Left kidney (tissue), 8 donors: ENCODE measurements at places on chromosomes 13 and 19.

DNA sequence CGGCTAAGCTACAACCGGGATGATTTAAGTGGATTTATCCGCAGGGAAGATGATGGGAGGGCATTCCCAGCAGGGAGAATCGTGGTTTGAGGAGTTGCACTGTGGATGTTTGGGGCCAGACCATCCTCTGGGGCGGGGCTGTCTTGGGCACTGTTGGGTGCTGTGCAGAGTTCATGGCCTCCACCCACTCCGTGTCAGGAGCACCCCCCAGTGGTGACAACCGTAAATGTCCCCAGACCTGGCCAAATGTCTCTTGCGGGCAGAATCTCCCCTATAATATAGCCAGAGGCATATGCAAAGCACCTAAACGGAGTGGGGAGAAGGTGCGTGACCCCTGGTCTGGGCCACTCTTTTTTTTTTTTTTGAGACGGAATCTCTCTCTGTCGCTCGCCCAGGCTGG lies 40.2 kb downstream of the SMIM24 start:
- DNase-seq, result no peak

DNA sequence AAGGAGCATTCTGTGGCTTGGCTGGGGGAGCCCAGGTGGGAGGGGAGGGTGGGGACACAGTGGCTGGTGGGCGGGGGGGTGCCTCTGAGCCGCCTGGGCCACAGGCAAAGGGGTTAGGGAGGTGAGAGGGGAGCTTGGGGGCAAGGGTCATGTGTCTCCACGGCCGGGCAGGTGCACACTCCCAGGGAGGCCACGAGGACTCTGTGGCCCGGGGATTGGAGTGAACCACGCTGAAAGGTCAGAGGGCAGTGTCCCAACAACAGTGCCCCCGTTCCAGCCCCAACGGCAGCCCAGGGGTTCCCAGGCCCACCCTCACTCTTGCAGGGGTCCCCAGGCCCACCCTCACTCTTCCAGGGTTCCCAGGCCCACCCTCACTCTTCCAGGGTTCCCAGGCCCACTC lies 9.6 kb downstream of the C2CD4C start:
- DNase-seq, result no peak

GRCh38 chr13:79309690-79310089 lies 96.4 kb downstream of the RBM26 start:
- DNase-seq, result no peak

GRCh38 chr13:33031277-33031676 lies 15.1 kb downstream of the KL start:
- DNase-seq, result no peak

DNA sequence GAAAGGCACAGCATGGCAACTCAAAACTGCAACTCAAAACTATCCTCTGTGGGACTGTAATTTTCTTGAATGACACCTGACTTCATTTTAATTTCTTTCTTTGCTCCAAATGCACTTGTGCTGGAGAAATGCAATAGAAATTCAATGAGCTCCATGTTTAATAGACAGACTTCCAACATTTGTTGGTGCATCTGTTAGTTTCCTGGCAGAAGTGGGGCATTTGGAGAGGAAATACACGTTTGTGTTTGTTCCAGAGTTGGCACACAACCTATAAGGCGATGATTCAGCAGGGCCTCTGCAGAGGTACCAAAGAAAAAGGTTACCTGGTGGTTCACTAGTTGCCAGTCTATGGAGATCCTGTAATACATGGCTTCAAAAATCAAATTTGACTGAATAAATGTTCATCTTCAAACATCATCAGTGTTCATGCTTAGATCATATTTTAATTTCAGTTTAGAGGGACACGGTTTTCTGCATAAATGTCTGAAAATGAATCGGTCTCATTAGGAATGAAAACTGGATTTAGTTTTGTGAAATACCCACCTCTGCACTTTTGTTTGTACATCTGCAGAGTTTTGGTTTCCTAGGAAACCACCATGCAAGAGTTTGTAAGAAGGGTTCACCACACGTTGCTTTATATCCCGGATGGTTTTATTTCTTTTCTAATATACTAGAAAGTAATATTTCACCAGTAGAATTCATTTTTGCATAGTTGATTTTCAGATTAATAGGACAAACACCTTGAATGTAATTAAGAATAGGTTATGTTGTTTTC lies 21.8 kb upstream of the OBI1 start:
- DNase-seq, result no peak

- DNase-seq, result no peak
These were observed 58.7 kb downstream of the MRPL57 start for GRCh38 chr13:21235174-21235573.

DNA sequence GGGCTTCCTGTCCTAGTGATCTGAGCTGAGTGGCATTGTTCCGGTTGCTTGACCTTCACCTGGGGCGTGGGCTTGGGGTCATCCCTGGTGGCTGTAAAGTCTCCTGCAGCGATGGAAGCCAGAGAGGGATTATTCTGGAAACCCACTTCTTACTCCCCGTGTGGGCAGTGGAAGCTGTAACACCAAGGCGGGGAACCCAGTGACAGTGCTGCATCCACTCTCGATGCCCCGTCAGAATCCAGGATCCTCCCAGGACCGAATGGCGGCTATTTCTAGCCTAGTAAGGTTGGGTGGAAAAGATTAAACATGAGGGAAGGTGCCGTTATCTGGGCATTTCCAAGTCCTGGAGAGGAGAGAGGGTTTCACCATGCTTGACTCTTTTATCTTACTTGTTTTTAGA lies 280.6 kb downstream of the ZNF536 start:
- no peak for DNase-seq

- no peak for DNase-seq
These were observed 187.9 kb upstream of the TSHZ3 start for GRCh38 chr19:31537136-31537535.

DNA sequence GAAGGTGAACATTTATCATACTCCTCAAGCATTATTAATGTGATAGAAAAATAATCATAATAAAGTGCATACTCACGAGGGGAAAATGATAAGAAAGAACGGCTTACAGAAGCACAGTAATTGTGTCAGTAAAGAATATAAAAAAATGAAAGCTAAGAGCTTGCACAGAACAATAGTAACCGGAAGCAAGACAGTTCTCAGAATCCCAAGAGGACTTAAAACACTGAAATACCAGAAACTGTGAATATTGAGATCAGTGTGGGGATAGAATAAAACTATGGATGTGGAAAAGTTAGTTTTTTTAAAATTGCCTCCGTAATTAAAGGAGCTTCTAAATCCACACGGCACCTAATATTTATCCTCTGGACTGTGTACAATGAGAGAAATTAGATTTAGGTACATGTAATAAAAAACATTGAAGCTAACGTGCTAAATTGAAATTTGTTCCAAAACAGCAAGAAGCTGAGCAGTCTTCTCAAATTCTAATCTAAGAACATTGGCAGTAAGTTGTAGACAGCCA lies 482.7 kb downstream of the SLITRK6 start:
- DNase-seq, result no peak

DNA sequence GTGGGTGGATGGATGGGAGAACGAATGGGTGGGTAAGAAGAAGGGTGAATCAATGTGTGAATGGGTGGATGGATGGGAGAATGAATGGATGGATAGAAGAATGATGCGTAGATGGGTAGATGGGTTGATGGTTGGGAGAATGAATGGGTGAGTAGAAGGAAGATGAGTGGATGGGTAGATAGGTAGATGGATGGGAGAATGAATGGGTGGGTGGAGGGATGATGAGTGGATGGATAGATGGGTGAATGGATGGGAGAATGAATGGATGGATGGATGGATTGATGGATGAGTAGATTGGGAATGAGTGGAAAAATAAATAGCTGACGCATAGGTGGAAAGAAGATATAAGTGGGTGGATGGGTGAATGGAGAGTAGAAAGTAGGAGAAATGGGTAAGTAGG lies 16.5 kb downstream of the VSTM2B start:
- no peak for DNase-seq

DNA sequence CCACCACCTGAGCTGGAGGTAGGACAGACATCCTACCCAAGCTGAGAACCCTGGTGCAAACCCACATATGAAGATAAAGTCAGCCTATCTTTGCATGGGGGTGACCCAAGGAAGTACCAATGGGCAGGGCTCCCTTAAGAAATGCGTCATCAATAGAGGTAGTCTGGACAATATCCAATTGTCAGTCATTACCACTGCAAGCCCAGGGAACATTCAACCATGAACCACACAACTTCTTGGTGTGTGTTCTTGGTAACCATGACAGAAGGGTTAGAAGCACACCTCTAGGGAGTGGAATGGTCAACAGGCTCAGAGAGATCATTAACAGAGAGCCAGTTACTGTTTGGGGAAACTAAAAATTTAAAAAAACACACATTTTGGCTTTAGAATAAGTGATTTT lies 34.7 kb upstream of the DOCK9 start:
- DNase-seq, result no peak

GRCh38 chr13:35787937-35788336 lies 311.4 kb upstream of the MAB21L1 start:
- no peak for DNase-seq

- DNase-seq, result no peak
These were observed 27.7 kb downstream of the CCDC8 start for GRCh38 chr19:46385636-46386035.

DNA sequence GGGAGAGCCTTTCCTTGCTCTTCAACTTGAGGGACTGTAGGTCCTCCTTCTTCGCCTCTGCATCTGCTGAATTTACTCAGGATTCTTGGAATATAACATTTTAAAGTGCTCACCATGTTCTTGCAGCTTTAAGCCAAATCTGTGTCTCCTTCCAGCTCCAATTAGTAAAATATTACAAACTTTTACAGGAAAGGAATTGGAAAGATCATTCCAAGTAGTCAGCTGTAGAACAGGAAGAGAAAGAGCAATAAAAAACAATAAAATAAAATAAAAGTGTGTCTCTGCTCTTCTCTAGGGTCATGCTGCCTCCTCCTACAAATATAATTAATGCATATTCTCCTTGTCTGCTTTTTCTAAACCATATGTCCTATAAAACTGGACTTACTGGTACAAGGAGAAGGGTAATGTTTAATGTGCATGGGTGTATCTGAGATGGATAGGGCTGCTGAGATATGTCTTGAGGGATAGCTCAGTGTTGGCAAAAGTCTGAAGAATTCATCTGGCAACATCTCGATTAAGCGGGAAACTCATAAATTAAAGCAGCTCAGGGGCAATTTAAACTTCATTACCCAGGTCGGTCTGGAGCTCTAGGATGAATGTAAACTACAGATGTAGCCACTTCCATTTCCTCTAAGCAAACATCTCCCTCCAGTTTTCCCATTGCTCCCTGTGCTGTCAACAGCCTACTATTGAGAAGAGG lies 25.0 kb downstream of the ENOX1 start:
- no peak for DNase-seq

GRCh38 chr13:77516342-77516789 lies 19.1 kb upstream of the SCEL start:
- DNase-seq, result peak; percentile 47

- DNase-seq, result peak; percentile 55
These were observed at the start of gene UNC13A for GRCh38 chr19:17687857-17688784. UNC13A (minus strand) TSS chr19:17688354; CDS start chr19:17688199, 155 bp downstream.

- DNase-seq, result no peak
These were observed 112.5 kb downstream of the ZNF486 start for GRCh38 chr19:20279516-20279915.

DNA sequence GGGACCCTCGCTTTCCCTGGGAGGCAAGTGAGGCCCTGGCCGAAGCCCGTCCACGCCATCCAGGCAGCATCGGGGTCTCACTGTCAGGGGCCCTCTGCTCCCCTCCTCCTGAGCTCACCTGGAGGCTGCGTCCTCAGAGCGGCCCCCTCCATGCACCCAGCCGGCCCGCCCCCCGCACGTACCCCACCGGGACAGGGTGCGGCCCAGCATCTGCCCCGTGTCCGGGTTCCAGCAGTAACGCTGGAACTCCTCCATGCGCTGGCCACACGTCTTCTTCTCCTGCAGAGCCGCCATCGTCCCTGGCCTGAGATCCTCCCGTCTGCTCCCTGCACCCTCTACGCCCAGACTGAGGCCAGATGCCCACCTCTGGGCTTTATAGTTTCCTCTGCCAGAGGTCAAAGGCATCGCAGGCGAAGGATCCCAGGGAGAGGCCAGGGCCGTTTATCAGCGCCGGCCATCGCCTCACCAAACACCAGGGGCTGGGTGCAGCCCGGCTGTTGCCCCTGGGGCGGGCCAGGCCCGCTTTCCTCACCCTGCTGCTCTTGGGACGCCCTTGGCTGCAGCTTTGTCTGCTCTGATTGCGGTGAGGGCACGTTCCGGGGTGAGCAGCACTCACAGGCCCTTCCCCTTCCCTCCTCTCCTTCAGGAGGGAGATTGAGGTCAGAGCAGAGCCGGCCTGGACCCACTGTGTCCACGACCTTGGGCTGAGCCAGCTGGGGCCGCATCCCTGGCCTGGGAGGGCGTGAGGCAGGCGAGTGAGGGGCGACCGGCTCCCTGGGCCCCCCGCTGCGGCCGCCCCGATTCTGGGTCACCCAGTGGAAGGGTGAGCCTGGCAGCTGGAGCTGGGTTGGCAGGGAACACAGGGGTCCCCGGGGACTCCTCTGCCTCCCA lies at the start of gene ATP4B:
TSS of gene ATP4B (minus strand) at position 348 of the 891 bp plus-strand sequence. CDS start at position 294, 54 bp downstream.
- DNase-seq, result no peak

GRCh38 chr13:24680258-24680920 lies at the start of gene ATP12A:
ATP12A (plus strand) TSS chr13:24680408; CDS start chr13:24680744, 336 bp downstream.
- DNase-seq, result peak; percentile 56

DNA sequence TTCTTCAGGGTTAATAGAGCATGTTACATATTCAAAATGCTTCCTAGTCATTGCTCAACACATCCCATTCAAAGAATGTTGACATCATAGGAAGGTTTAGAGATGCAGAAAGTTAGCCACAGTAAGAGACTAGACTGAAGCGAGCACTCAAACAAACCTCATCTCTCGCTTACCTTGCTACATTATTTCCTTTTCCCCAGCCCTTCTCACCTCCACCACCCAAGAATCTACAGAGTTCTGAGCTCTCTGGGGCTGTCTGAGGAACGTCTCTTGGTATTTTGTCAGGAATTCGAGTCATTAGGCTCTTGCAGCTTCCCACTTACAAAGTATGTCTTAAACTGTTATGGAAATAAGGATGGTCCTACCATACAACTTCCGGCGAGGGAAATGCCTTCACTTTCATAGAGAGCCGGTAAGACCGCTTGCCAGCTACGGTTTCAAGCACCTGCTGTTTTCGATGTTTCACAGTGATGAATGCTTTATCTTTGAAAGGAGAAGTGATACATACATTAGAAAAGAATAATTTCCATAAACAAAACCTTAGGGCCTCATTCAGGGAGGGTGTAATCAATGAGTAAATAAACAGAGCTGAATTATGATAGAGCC lies 65.1 kb downstream of the FLT1 start:
- no peak for DNase-seq

- no peak for DNase-seq
These were observed 992 bp upstream of the ADGRE1 start for GRCh38 chr19:6886277-6886897.

- DNase-seq, result no peak
These were observed 1.5 kb upstream of the CEACAM5 start for GRCh38 chr19:41706741-41707501.

DNA sequence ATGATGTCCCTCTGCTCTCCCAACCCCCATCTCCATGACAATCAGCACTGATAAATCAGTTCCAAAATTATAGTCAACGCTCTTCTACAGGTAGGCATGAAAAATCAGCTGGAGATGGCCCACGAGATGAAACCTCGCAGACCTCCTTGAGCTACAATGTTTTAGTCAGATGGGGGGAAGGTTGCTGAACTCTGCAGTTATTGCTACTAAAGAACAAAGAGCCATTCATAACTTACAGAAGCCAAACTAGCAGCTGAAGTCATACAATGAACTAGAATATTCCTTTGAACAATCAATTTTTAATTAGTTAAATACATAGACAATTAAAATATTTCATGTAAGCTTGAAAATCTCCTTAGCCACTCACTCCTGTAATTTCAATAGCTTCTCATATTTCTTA lies 179.2 kb downstream of the NHLRC3 start:
- DNase-seq, result no peak
